Activated gamma-delta T cell treated with anti-CD3 and anti-CD28 coated beads, Interleukin-2, amount 50 U/mL, for 16 hours (primary cell): ENCODE measurements at places on chromosomes 7 and 10.

DNA sequence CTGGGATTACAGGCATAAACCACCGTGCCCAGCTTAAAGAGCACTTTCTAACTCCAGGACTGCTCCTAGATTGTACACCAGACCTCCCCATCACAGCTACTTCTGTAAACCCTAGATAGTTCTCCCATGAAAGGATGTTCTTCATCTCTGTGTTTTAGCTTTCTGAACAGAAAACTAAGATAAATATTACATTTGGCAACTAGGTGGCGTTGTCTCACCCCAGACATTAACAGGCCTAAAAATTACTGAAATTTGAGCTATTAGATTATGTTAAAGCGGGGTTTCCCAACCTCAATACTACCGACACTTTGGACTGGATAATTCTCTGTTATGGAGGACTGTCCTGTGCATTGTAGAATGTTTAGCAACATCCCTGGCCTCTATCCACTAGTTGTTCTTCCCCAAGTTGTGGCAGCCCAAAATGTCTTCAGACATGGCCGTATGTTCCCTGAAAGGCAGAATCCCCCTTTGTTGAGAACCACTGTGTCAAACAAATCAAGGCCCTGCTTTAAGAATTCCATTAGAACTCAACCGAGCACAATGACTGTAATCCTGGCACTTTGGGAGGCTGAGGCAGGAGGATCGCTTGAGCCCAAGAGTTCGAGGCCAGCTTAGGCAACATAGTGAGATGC is 19.1 kb downstream of the ATOH7 start:
- no peak for DNase-seq

- no peak for DNase-seq
Measured at GRCh38 chr7:134702366-134703240, 56.0 kb downstream of the BPGM start.

GRCh38 chr10:113486531-113486930 is 66.3 kb upstream of the HABP2 start:
- no peak for DNase-seq

DNA sequence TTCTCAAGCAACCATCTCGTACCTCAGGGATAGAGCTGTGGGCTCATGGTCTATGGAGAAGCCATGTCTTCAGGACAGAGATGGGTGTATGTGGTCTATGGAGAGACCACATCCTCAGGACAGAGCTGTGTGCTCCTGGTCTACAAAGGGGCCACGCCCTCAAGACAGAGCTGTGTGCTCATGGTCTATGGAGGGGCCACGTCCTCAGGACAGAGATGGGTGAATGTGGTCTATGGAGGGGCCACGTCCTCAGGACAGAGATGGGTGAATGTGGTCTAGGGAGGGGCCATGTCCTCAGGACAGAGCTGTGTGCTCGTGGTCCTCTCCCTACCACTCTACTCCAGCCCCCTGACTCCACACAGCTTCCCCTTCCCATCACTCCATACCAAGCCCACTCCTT is 117.8 kb downstream of the WDR37 start:
- DNase-seq = no peak

DNA sequence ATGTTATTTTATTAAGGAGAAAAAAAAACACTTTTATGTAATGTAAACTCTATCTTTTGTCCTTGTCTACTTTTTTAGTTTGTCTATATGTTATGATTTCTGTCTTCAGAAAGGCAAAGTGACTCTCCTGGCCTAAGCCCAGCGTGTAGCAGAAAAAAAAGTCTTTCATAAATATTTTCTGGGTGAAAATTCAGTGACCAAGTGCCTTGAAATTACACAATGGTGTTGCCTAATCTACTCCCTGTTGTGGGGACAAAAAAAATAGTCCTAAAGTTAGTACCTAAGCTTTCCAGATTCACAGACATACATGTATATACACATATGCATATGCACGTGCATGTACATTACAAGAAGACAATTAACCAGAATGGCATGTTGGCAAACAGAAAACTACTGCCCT is 1257.8 kb upstream of the SORCS1 start:
- DNase-seq = no peak

DNA sequence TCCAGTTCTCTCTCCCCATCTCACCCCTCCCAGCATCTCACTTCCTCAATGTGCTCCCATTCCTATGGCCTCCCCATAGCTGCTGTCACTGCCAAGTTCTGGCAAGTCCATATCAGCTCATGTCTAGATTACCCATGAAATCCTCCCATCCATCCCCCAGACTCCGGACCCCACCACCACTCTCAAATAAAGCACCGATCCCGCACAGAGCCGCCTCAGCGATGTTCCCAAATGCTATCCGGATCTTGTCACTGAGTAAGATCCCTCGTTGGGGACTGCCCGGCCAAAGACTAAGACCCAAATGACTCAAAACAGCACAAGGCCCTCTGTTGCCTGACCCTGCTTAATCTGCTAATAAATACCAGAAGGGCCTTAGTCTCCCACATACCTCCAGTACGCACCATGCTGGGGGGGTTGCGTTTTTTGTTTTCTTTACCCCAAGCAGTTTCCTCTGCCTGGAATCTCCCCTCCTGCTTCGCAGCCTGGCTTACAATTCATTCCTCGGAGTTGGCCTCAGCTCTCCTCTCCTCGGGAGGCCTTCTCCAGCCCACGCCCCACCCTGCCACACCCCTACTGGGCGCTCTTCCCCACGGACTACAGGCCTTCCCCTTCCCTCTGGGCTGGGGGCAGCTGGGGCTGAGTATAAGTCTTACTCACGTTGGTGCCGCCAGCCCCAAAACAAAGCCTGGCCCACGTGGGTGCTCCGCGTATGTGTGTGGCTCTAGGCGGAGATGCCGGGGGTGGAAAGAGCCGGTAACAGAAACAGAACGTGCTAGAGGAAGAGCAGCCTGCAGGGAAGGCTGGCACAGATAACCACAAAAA is 1.8 kb upstream of the DUSP5 start:
- DNase-seq = peak; percentile 24

DNA sequence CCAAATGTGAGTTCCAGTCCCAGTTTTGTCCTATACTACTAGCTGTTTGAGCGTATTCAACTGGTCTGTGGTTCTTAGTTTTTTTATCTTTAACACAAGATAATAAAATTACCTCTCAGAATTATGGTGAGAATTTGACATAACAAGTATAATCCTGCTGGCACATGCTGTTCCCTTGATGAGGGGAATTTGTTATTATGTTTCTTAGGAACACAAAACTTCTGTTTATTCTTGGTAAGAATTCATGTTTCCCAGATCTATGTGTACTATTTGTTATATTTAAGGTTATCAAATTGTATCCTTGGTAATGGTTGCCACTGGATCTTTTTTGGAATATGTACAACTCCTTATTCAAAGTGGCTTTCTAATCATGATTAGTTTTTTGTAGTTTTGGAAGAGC is 335.6 kb downstream of the ADK start:
- no peak for DNase-seq

DNA sequence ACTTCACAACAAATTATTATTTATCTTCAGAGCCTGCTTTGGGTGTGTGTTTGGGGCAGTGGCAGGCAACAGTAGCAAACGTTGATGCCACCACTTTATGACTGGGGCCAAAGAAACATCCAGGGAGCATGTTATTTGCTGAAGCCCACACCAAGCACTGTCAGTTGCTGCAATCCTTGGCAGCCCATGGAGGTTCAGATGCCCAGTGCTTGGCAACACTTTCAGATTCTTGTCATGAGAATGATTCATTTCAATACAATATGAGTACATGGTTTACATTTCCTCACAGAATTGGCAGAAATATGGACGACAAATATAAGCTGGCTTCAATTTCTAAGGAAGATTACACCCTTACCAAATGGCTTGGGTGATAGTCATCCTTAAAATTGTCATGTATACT is 46.5 kb upstream of the GLI3 start:
- DNase-seq = no peak

DNA sequence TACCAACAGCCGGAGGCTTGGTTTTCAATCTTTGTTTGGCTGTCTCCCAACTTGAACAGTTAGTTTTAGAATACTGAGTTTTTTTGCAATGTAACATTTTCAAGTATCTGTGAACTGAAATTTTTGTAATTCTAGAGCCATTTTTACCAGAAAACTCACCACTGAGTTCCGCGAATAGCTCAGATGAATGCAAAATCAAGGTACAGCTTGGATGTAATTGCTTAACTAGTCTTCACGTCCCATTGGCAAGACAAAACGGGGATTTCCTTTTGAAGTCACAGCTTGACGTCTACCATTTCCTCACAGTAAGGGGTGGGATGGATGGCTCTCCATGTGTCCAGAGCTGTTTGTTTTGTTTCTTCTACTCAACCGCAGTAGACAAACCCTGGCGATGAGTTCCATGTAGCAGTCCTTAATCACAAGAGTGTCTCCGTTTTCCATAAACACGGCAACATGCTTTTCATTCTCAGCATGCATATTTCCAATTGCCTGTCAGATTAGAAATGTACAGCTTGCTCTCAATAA is 55.8 kb upstream of the FGFR2 start:
- DNase-seq = no peak

- DNase-seq = no peak
Measured at GRCh38 chr10:3782451-3783315, 2.3 kb downstream of the KLF6 start.

GRCh38 chr7:136566491-136566890 is 302.0 kb upstream of the CHRM2 start:
- no peak for DNase-seq

- DNase-seq = no peak
Measured at GRCh38 chr10:96873756-96874467, 41.8 kb downstream of the LCOR start.

DNA sequence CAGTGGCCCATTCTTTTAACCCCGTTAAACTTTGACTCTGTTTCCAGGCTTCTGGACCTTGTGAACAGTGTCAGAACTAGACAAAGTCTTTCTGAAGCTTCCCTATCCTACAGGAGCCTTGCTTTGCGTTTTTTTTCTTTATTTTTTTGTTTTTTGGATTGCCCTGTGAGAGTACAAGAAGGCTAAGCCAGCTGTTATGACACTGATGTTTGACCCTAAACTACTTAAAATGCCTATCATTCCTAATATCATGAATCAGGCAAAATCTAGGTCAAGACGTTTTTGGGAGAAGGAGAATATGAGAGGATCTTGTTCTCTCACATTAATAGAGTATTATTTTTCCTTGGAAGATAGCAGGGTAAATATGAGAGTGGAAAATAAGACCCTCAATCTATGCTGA is 79.8 kb downstream of the EPDR1 start:
- DNase-seq = no peak

DNA sequence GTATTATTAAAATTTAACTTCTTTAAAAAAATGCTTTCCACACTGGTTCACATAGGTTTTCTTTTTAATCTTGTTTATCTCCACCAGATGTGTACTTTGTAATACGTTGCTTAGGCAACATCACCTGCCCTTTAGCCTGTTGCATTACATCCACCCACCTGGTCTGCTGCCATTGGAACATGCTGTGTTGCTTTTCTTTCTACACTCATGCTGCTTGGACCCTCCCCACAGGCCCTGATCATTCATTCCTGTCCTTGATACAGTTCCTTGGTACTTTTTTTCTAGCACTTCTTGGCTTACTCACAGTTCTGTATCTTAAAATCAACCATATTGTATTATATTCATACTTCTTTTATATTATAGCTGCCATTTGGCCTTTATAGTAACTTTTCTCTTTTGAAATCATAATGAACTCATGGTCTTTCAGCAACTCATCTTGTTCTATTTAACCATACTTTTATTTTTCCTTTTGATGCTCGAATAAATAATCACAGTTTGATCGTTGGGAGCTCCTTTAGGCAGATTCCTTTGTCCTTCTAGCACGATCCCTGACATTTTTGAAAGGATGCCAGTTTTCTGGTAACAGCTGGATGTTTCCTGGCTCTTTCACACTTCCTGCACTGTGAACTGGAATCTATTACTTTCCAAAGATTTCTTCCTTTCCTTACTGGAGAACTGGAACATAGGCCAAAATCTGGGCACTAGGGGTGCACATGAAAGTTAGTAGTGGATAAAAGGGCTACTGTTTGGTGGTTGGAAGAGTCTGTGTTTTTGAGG is 125.1 kb downstream of the CDK14 start:
- DNase-seq = no peak

- no peak for DNase-seq
Measured at GRCh38 chr10:121288011-121288410, 310.2 kb downstream of the FGFR2 start.

DNA sequence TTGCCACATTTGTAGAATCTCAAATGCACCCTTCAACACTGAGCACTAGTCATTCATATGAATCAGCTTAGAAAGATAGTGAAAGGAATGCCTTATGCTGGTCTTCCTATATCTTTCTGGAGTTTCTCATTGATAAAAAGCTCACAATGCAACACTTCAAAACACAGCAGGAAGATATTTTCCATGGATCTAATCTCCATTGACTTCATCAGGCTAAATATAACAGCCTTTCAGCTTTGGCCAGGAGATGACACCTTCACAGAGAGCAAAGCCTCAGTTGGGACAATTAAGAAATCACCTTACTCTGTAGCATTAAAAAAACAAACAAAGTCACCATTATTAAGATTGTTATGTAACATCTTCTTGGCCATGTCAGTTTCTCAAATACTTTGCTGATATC is 6.7 kb downstream of the NRP1 start:
- DNase-seq = no peak

- no peak for DNase-seq
Measured at GRCh38 chr10:105042906-105043552, 401.9 kb downstream of the SORCS3 start.

DNA sequence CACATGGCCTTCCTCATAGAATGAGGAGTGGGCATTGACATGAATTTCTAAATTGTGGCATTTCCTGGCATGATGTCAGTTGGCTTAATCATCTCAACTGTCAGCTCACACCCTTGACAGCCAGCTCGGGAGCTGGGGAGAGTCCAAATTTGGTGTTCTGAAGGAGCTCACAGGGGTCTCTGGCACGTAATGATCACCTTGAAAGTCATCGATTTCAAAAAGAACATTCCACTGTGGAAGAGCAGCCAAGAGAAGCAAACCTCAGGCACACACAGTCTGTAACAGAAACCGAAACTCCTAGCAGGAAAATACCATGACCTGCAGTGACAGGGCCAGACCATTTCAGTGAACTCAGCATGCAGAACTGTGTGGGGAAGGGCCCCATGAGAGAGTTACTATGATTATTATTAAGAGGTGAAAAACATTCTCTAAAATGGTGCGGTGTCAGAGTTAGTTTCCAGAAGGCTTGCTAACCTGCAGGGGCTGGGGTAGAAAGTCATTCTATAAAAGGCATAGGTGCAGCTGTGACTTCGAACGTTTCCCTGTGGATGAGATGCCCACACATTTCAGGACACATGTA is 26.4 kb upstream of the KLF6 start:
- DNase-seq = no peak

GRCh38 chr7:75987026-75987804 is 7.2 kb downstream of the TMEM120A start:
- no peak for DNase-seq

DNA sequence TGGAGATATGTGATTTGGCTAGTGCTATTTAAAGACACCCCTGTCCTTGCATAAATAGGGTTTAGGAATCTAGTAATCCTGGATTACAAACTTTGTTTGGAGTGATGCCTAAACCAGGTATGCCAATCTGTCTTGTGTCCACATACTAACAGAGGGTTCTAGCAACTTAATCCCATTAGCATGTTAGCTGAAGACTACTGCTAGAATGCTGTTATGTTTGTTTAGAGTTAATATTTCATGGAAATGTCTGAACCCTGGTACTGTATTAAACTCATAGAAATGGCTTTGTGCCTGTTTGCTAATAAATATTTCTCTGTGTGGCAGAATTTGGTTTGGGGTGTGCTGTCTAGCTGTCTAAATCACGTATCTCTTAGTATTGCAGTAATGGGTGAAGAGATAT is 150.8 kb downstream of the PFKFB3 start:
- no peak for DNase-seq
